Activated CD4-positive, alpha-beta T cell treated with anti-CD3 and anti-CD28 coated beads for 48 hours (primary cell): ENCODE measurements at places on chromosomes 1 and 21.

GRCh38 chr1:2583871-2584351 is 2.7 kb upstream of the PRXL2B start:
- peak; percentile 40 for DNase-seq

DNA sequence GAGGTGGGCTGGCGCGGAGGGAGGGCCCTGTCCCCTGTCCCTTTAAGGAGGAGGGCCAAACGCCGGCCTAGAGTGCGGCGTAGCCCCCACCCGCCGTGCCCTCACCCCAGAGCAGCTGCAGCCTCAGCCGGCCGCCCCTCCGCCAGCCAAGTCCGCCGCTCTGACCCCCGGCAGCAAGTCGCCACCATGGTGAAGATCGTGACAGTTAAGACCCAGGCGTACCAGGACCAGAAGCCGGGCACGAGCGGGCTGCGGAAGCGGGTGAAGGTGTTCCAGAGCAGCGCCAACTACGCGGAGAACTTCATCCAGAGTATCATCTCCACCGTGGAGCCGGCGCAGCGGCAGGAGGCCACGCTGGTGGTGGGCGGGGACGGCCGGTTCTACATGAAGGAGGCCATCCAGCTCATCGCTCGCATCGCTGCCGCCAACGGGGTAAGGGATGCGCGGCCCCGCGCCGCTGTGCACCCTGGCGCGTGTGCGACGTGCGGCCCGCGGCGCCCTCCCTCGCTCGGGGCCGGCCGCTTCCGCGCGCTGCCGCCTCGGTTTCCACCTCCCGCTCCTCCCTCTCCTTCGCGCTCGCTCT is at the start of gene PGM1:
TSS of gene PGM1 (plus strand) at position 109 of the 583 bp plus-strand sequence. CDS start at position 187, 78 bp downstream.
- DNase-seq: peak; percentile 85

DNA sequence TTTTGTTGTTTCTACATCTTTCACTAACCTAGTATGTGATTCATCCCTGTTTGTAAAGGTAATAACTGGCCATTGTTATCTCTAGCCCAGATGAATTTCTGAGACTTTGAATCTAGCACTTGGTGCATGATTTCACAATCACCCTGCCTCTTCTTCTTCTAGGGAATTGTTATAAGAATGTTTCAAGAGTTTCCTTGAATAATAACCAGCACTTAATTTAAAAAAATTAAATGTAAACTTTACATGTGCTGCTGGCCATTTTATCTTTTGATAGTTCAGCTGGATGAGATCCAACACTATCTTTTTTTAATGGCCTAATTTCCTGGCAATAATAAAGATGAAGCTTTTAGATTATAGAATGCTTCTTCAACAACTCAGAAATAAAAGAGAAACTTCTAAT is 31.8 kb downstream of the UBE2U start:
- no peak for DNase-seq

GRCh38 chr1:85264150-85264549 is 4.7 kb upstream of the C1orf52 start:
- DNase-seq: no peak

DNA sequence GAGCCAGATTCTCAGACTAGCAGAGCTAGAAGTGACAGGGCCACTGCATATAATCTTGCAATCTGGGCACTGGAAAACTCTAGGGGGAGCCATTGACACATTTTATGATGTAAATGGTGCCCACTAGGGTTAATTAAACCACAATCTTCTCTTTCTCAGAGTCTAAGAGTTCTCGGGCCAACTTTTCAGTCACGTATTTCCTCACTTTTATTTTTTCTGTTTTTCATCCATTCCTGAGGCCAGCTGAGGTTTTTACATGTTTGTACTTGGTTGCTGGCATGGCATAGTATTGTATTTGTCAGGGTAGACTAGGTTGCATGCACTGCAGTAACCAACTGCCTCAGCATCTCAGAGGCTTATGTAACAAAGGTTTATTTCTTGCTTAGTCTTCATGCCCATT is 138.2 kb downstream of the ZNF326 start:
- DNase-seq: no peak

- peak; percentile 53 for DNase-seq
Measured at GRCh38 chr1:93845538-93846205, 33.3 kb downstream of the DNTTIP2 start.

- DNase-seq: no peak
Measured at GRCh38 chr1:82978461-82979324, 1020.2 kb downstream of the TTLL7 start.

DNA sequence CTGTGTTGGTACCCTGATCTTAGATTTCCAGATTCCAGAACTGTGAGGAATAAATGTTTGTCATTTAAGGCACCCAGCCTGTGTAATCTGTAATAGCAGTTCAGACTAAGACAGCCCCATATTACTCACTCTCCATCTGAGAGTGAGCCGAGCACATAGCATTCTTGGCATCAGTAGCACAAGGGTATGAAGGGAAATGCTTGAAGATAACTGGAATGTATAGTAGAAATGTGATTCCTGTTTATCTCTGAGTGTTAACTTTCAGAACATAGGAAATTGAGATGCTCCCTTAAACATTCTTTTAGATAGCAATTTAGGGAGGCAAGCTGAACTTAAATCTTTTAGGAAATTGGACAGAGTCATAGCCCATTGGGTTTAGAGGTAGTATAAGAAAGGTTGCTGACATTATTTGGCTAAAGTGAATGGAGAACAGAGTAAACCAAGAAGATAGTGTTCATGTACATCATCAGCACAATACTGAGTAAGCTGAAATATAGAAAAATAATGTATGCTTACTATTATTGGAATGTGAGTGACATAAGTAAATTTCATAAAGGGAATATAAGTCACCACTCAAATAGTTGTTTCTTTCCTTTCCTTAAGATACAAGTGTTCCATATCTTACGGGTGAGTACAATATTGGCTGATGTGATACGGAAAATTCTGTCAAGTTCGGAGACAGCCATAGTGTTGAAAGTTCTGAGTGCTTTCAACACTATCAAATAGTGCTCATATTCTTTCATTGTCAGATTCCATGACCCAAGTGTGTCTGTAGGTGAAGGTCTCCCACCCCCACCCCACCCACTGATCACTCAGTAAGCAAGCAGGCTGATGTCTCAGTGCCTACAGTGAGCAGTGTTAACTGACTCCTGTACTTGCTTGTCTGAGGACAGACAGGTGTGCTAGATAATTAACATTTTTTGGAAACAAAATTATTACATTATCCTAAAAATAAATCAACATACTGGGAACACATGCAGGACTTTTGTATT is 73.7 kb downstream of the LRRC8D start:
- no peak for DNase-seq

- no peak for DNase-seq
Measured at GRCh38 chr1:203080456-203080855, 5.4 kb downstream of the MYOG start.

GRCh38 chr1:200625381-200625824 is 4.9 kb upstream of the KIF14 start:
- no peak for DNase-seq

- no peak for DNase-seq
Measured at GRCh38 chr1:24770881-24771280, 25.6 kb downstream of the CLIC4 start.

- no peak for DNase-seq
Measured at GRCh38 chr1:36942148-36942547, 92.2 kb downstream of the GRIK3 start.

- DNase-seq: no peak
Measured at GRCh38 chr1:8015809-8016165, 10.3 kb downstream of the ERRFI1 start.

DNA sequence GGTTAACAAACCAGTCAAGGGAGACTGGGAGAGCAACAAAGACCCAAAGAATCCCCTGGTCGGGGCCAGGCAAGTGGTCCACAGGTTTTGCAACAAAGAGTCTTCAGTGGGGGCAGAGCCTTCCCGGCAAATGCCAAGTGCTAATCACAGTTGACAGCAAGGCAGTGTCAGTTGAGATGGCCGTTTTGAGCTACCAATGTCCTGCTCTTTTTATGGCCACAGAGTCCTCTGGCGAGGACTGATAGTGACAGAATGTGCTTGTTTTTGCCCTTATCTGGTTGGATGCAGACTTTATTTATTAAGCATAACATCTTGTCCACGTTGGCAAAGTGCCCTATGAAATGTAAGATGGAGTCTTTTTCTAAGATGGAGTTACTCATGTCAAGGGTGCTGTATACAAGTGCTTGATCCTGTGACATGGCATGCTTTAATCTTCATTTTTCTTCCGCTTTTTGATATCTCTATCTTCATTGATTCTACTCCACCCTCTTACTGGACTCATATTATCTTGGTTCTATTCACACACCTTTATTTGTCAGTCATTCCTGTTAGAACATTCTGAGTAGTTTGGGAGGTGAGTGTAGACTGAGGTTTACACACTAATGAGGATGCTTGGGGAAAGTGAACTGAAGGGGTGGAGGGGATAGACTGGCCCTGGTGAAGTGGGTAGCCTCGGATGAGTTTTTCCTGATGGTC is 51.8 kb downstream of the KCNK1 start:
- no peak for DNase-seq

DNA sequence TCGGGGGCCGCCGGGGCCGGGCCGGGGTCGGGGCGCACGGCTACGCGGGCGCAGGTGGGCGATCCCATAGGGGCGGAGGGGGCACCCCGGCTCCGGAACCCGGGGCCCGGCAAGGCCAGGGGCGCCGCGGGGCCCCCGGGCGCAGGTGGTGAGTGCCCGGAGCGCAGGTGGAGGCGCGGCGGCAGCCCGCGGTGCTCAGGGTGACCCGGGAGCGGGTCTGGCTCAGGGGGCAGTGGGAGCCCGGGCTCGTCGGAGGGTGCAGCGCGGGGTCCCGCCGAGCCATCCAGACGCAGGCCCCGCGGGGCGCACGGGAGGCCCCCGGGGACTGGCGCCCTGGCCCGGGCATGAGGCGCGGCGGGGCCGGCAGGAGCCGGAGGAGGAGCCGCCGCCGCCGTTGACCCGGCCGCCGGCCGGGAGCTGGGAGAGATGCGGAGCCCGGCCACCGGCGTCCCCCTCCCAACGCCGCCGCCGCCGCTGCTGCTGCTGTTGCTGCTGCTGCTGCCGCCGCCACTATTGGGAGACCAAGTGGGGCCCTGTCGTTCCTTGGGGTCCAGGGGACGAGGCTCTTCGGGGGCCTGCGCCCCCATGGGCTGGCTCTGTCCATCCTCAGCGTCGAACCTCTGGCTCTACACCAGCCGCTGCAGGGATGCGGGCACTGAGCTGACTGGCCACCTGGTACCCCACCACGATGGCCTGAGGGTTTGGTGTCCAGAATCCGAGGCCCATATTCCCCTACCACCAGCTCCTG is 489 bp downstream of the CELSR2 start:
- DNase-seq: no peak

DNA sequence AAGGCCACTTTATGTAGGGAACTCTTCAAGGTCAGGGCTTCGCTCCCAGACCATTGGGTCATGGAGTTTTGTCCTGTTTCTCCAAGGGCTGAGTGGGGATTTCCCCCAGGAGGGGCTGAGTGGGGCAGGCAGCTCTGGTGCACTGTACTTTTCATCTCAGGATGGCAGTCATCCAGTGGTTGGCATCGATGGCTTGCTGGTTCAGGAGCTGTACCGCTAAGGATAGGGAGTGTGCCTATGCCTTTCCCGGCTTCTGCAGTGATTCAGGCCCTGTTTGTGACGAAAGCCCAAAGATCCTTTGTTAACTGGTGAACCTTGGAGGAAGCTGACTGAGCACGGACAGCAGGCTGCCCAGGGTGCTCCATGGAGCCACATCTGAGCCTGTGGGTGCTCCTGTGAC is 100.1 kb upstream of the GADD45A start:
- no peak for DNase-seq

GRCh38 chr1:29916656-29917369 is 680.5 kb downstream of the PTPRU start:
- no peak for DNase-seq

DNA sequence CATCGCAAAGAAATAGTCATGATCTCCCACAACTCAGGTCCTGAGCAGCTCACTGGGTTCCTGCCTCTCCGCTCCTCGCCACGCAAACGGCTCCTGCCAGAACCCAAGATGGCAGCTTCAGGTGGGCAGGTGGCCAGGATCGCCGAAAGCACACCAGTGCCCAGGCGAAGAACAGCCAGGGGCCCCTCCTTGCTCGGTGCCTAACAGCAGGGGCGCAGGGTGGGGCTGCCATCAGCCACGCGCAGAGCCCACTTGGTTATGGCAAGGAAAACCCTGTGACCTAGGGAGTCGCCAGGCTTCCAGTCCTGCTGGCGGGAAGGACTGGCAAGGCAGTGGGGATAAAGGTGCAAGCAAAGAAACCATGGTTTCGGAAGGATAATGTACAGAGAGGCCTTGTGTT is 47.5 kb downstream of the ARID4B start:
- DNase-seq: no peak

DNA sequence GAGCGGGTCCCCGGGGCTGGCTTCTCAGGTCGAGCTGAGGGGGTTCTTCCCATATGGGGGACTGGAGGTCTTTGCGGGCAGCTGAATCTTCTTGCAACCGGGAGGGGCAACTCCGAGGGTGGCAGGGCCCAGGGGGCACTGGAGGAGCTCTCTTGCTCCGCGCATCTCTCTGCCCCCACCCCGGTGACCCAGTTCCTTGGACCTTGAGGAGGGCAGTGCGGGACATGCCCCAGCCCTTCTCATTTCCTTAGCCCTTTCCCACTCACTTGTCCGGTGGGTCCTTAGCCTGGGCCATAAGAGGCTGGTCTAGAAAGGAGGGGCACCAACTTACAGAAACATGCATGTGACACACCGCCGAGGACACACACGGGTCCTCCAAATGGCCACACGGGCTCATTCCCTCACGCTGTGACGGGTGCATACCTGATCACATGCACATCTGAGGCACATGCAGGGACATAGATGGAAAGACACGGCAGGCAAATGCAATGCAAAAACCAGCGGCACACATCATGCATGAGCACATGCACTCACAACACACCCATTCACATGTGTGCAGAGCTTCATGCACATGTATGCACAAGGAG is 630 bp downstream of the HPCA start:
- DNase-seq: no peak

- DNase-seq: no peak
Measured at GRCh38 chr1:112538883-112539282, 30.1 kb downstream of the WNT2B start.

- DNase-seq: no peak
Measured at GRCh38 chr1:17820198-17820597, 65.1 kb downstream of the ACTL8 start.

DNA sequence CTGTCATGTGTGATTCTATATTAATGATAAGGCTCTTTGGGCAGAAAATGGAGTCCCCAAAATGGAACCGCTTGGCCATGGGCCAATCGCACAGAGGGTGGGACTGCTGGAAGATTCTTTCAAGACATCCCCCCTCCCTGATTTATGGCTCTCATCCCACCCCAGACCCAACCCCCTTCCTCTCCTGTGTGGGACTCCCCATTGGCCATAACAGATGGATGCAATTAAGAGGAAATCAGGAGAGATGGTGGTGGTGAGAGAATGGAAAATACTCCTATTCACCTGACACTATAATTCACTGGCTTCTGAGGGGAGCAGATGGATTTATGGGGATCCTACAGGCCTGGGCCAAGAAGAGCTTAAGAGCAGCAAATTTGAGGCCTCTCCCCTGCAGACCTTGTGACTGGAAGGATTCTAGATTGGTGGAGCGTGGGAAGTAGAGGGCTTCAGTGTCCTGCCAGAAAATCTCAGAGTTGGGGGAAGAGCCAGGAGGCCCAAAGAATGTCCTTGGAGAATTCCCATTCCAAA is 1.7 kb downstream of the IGFN1 start:
- no peak for DNase-seq

DNA sequence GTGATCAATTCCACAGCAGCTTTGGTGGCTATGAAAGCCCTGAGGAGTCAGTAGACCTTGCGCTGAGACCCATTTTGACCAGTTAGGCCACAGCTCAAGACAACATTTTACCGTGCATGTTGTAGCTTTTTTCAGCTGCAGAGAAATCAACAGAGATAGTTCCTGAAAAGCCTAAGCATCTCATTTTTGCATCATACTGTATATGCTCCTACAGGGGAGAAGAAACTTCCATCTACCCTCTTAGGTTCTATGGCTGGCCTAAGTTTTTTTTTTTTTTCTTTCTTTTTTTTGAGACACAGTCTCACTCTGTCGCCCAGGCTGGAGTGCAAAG is 24.8 kb upstream of the EYA3 start:
- no peak for DNase-seq
